ENCODE measurements at places on chromosomes 6 and 20.

DNA sequence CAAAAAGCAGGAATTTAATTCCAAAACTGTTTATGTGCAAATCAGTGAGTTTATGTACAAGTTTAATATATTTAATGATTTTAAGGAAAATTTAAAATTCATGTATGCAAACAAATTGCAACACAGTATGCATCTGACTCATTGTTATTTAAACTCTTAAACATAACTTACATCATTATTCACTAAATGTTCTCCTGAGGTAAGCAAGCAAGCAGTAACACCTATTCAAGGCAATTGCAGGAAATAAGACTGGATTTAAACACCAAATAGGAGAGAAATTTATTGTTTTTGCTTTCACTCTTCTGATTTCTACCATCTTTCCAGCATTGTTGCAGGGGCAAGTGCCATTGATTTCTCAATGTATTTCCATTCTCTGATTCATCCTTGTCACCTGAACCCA, 239.5 kb downstream of the TFAP2A start:
- DNase-seq = no peak

DNA sequence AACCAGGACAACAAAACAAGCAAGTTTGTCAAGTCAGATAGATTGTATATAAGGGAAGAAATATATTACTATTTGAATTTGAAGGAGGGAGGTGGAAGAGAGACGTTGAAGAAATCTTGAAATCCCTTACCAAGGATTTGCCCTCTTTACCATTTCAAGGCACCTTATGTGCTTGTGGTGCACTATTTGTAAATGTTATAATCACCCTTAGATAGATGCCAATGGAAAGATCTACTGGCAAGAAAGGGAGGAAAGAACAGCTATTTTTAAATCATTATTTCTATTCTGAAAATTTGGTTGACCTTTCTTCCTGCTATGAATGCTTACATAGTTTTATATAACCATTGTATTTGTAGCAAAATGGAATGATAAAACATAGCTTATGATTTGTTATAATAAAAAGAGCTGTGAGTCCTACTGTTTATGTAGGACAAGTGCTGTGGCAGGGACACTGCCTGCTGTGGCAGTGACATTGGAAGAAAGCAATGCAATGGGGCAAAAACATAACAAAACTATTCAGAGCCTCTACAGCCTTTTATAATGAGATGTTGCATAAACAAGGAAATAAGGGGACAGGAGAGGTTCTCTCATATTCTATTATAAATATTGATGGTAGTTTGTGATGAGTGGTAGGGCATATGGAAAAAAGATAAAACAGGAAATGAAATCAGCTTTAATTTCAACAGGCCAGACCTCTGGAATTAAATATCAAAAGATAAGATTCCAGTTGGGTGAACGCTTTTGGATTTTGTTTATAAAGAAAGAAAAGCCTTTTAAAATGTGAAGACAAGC, 1145.2 kb upstream of the GJE1 start:
- DNase-seq = no peak

GRCh38 chr6:43180985-43181384, 1.0 kb upstream of the CUL9 start:
- DNase-seq = no peak

- DNase-seq = no peak
Measured at GRCh38 chr6:14190191-14190928, 72.8 kb downstream of the CD83 start.

DNA sequence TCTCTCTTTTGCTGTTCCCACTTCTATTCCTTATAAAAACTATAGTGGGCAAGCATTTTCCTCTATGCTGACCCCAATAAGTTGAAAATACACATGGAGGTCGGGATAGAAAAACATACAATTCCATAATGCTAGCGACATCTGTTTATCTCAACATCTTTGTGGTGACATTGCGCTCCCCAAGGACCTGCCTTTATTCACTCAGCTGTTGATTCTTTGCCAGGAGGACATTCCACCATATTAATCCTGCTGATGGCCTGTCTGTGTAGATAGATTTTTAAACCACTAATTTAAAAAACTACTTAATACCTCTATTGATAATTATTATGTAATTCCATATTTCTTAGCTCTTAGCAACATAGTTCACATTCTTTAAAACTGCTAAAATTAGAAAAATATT, 555.3 kb upstream of the MAP3K7 start:
- DNase-seq = no peak

DNA sequence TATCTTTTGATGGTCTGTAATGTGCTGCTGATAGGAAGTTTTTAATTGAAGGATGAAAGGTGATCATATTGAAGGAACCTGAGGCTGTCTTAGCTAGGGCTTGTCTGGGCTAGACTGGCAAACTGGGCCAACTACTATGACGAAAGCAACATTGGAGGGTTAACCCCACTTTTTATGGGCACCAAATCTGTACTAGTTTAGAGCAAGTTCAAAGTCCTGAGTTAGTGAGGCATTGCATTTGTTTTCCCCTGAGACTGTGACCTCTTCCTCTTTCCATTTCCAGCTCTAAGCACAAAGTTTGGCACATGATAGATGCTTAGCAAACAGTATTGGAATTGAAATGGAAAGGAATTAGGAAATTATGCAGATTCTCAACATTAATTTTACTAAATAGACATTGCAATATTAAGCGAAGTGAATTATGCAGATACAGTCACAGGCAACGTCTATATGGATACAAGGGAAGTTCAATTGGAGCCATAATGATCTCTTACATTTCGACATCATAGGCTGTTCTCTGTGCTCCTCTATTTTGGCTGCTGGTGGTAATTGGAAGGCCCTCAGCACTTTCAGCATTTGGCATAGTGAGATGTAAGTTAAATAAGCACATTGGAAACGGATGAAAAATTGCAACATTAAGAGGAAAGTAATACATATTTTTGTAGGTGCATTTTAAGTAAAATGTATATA, 22.2 kb downstream of the CEP57L1 start:
- DNase-seq = no peak

GRCh38 chr6:73696966-73697655, 1.1 kb downstream of the CD109 start:
- no peak for DNase-seq

GRCh38 chr20:2521369-2522305, 12.9 kb upstream of the ZNF343 start:
- peak; percentile 64 for DNase-seq

DNA sequence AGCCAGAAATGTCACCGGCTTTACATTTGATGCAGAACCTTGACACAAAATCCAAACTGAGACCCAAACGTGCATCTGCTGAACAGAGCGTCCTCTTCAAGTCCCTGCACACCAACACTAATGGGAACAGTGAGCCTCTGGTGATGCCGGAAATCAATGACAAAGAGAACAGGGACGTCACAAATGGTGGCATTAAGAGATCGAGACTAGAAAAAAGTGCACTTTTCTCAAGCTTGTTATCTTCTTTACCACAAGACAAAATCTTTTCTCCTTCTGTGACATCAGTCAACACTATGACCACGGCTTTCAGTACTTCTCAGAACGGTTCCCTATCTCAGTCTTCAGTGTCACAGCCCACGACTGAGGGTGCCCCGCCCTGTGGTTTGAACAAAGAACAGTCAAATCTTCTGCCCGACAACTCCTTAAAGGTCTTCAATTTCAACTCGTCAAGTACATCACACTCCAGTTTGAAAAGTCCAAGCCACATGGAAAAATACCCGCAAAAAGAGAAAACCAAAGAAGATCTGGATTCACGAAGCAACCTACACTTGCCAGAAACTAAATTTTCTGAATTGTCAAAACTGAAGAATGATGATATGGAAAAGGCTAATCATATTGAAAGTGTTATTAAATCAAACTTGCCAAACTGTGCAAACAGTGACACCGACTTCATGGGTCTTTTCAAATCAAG, 108.4 kb downstream of the RTN4IP1 start:
- DNase-seq = no peak

GRCh38 chr6:123533862-123534648, 102.7 kb downstream of the TRDN start:
- DNase-seq = no peak

- no peak for DNase-seq
Measured at GRCh38 chr6:29537714-29538403, 21.7 kb downstream of the UBD start.

GRCh38 chr6:73519926-73520687, 725 bp downstream of the EEF1A1 start:
- peak; percentile 77 for DNase-seq

DNA sequence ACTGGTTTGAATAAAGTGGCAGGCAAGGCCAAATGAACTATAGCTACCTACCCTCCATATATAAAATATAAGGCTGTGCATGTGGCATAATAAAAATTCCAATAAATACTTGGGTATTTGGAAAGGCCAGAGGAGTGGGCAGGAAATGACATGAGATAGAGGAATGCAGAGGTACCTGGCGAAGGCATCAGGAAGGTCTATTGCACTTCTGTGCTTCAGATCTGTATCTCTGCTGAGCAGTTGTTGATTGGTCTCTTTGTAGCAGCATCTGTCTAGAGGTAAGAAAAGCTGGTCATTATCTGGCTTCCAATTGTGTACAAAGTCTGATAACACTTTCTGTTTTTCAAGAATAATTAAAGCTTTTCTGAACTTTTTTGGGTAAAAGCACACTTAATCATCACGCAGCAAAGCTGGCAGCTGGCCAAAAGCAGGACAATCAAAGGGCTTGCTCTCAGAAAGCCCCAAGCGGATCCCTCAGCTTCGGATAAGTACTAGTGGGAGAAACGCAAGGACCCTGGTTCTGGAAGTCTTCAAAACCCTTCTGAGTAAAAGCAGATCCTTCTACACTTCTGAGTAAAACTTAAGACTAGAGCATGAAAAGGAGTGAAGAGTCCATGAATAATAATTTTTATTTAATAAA, 120.1 kb upstream of the TCF21 start:
- no peak for DNase-seq

- DNase-seq = peak; percentile 68
Measured at GRCh38 chr6:132279592-132280139, 121.6 kb downstream of the MOXD1 start.

DNA sequence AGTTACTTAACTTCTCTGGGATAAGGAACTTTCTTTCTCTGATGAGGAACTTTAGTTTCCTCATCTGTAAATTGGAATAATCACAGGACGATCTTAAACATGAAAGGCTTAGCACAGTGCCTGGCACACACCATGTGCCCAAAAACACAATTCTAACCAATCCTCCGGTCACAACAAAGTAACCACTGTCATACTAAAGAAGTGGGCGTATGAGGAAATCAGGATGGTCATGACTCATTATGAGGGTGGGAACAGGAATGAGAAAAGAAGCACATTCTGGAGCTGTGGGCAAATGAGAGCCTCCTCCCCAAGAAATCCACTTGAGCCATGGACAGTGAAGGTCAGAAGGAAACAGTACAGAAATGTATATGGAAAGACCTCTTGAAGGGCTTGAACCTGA, 82.9 kb downstream of the LRFN2 start:
- DNase-seq = no peak

DNA sequence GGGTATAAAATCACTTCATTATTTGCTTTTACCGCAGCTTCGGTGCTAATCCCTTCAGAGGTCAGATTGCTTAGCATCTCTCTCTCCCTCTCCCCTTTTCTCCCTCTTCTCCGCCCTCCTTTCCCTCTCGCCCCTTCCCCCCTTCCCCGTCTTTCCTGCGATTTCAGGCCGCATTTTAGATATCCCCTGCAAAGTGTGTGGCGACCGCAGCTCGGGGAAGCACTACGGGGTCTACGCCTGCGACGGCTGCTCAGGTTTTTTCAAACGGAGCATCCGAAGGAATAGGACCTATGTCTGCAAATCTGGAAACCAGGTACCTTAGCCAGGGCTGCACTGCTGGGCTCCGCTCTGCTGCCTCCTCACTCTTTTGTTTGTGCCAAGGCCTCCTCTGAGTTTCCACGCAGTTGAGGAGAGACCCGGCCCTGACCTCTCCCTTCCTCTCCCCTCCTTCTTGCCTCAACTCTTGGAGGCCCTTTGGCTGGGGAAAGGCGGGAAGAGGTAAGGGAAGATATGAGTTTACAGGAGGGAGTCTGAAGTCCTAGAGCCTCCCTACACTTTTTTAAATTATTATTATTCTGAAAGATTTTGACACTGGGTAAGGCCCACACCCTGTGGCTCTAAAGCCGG, 5.6 kb downstream of the NR2E1 start:
- DNase-seq = no peak

DNA sequence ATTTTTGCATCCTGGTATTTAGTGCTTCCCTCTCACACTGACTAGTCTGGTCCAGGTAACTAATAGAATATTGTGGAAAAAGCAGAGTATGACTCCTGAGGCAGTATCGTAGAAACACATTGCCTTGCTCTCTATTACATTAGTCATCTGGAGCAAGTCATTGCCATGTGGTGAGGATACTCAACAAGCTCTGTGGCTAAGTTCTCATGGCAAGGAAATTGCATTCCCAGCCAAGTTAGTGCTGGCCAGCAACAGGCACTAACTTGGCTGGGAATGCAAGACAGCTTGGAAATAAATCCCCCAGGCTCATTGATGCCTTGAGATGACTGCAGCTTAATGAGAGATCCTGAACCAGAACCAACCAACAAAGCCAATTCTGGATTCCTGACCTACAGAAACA, 39.7 kb upstream of the HTR1B start:
- DNase-seq = no peak

DNA sequence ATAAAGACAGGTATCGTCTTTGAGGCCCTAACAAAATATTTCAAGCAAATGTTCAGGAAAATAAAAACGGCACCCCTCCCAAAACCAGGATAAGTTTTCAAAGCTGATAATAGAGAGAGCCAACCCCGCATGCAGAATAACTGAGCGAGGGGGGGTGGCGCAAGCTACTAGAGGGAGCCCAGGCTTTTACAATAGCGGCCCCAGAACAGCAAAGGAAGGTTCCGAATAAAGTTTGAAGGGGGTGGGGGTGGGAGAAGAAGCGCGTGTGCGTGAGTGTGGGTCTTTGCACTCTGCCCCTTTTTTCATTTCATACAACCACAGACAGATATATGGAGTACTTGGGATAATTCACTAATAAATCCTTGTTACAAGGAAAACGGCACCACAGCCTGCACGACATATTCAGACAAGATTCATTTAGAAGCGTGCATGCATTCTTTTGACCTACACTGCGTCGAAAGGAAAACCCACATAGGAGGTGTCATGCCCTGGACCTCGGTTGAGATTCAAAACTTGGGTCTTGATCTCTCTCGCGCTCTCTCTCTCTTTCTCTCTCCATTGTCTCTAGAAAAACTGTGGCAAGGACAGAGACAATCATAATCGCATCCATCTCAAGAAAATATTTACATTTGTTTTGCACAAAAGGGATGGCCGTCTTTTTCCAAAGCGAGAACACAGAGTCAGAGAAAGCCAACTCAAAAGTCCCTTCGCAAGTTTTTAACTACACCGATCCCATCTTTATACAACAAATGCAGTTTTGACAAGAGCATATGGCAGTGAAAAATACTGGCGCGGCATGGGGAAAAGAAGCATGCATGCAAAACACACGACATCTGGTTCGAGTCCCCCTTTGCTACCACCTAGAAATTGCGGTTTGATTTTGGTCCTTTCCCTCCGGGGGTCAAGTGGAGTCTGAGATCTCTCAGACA, 1.6 kb downstream of the OLIG3 start:
- DNase-seq = no peak

GRCh38 chr6:81682235-81682795, 70.2 kb downstream of the TENT5A start:
- DNase-seq = no peak

DNA sequence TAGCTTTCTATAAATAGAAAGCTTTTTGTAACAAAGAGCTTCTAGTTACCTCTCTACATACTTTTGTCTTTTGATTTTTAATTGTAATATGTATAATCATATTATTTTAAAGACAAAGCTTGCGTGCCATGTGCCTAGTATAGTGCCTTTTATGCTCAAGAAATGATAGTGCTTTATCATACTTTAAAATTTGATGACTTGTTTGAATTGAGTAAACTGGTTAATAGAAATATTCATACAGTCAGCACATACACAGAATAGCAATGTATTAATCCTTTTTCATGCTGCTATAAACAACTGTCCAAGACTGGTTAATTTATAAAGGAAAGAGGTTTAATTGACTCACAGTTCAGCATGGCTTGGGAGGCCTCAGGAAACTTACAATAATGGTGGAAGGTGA, 313.0 kb downstream of the FRK start:
- no peak for DNase-seq

Data from GM03348 (cell line).